ENCODE measurements at places on chromosomes 3 and 15.

- peak; percentile 9 for DNase-seq
Measured at GRCh38 chr3:143002083-143002712, 828 bp downstream of the U2SURP start.

- DNase-seq, result peak; percentile 17
Measured at GRCh38 chr3:175526609-175527280, 667.6 kb downstream of the NAALADL2 start.

DNA sequence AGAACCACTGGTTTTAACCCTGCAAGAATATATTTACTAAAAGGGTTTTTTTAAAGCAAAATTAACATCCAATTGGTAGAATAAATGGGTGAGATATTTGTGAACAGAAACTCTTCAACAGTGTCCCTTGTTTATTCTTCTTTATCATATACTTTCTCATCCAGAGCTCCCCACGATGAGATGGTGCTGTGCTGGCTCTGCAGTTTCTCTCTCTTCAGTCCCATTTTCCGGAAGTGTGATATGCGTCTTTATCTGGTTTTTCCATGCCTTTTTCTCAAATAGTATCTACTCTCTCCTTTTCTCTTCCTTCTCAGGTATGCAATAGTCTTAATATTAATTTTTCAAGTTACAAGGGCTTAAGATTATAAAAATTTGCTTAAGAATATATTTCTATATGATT is 1.5 kb downstream of the EAF2 start:
- DNase-seq, result no peak

DNA sequence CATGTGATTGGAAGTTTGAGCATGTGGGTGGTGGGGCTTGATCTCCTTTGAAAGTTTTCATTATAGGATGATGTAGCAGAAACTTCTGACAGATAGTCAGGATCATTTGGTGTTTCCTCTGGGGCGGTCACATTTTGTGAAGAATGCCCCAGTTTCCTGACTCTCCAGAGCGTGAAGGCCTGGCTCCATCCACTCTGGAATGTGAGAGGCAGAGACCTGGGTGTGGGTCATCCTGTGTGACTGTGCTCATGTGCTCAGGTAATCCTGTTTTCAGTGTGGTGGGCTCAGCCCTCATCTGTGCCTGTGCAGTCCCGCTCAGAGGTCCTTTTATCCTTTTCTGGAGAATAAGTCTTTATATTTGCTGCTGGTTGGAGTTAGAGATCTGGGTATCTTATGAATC is 81.0 kb downstream of the RGMA start:
- DNase-seq, result no peak

- DNase-seq, result no peak
Measured at GRCh38 chr3:133945381-133946095, 49.9 kb upstream of the RAB6B start.

DNA sequence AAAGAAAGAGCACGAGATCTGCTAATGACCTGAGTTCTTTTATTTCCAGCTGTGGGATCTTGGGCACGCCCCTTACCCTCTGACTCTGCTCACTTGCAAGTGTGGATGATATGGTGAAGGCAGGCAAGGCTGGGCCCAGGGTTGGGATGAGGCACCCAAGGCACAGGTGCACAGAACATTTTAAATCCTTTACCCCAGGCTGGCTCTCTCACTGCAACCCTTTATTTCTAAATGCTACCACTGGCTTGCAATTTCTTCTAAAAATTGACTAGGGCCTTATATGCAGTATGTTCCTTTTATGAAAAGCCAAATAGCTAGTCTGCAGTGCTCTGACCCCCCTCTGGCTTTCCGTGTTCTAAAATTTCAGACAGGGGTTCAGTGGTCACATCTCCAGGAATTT is 237.7 kb downstream of the VPS13C start:
- no peak for DNase-seq

DNA sequence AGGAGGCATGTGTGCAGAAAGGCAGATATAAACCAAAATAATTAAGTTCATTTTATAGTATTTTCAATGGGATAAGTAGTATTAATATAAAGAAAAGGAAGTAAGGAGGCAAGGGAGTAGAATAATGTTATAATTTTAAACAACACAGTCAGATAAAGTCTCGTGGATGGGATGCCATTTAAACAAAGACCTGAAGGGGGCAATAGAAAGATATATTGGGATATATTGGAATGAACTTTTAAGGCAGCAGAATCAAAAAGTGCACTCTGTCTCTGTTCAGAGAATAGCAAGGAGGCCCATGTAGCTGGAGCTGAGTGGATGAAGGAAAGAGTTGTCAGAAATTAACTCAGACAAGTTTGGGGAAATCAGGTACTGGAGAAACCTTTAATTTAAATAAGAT is 158.7 kb downstream of the CGGBP1 start:
- DNase-seq, result no peak

GRCh38 chr3:42012383-42012934 is 50.6 kb upstream of the ULK4 start:
- no peak for DNase-seq

- DNase-seq, result no peak
Measured at GRCh38 chr3:152714507-152714906, 120.4 kb upstream of the P2RY1 start.

- DNase-seq, result no peak
Measured at GRCh38 chr3:146161663-146162002, 649 bp upstream of the PLOD2 start.

- DNase-seq, result no peak
Measured at GRCh38 chr3:184601576-184602371, 40.2 kb downstream of the EPHB3 start.
